ENCODE measurements at places on chromosomes 7 and 10. TPM values are rescaled to one million over a fixed set of nuclear protein-coding genes. Genes with fewer than 3 reads are reported as not detected.

Gene PTF1A
- not detected for total RNA-seq

Gene PRR15
- 0.15 TPM for total RNA-seq

Gene TMEM130
- total RNA-seq = not detected

Gene ALOX5
- total RNA-seq = 0.15 TPM

Gene ITGB8
- total RNA-seq = 1.9 TPM

Gene ANKRD1
- 1,657 TPM for total RNA-seq

Gene ELFN1
- 3.9 TPM for total RNA-seq

Gene APBB1IP
- total RNA-seq = not detected

Gene SUN1
- total RNA-seq = 96.5 TPM

Gene OR9A2
- total RNA-seq = not detected

Gene METTL27
- 1.7 TPM for total RNA-seq

Gene RBP3
- not detected for total RNA-seq

Gene LBX1
- not detected for total RNA-seq

Gene CDH23
- under 0.01 TPM for total RNA-seq

Gene PRSS1
- total RNA-seq = not detected

Gene GARIN1A
- 0.32 TPM for total RNA-seq

Gene AHR
- 34.4 TPM for total RNA-seq

Gene TMEM26
- 3.6 TPM for total RNA-seq

Gene ASB4
- total RNA-seq = not detected

Gene FGL2
- total RNA-seq = under 0.01 TPM

Gene FAM180A
- total RNA-seq = not detected

Gene SKIDA1
- 0.46 TPM for total RNA-seq

Gene HKDC1
- not detected for total RNA-seq

Gene TRPV5
- not detected for total RNA-seq

Gene SCIN
- total RNA-seq = 0.15 TPM

Gene ANXA8L1
- total RNA-seq = not detected

Gene REEP3
- total RNA-seq = 68.2 TPM

Gene PNLIPRP2
- not detected for total RNA-seq

Gene ZNF92
- 13.6 TPM for total RNA-seq

Gene SMKR1
- total RNA-seq = not detected

Gene AGAP4
- 2.9 TPM for total RNA-seq

Gene SFTPD
- not detected for total RNA-seq

Gene CLCN1
- total RNA-seq = not detected

Gene NPY
- not detected for total RNA-seq

Gene LIPF
- total RNA-seq = not detected

Gene C7orf33
- not detected for total RNA-seq

Gene PSD
- under 0.01 TPM for total RNA-seq

Gene SSC4D
- total RNA-seq = 0.65 TPM

Gene DRGX
- total RNA-seq = not detected

Gene ZNF655
- 10.1 TPM for total RNA-seq

Gene GPR85
- total RNA-seq = 1.2 TPM

Data from epithelial cell of umbilical artery (primary cell).